Activated CD8-positive, alpha-beta memory T cell treated with anti-CD3 and anti-CD28 coated beads for 1 hour (primary cell): ENCODE measurements at places on chromosomes 3 and 15.

DNA sequence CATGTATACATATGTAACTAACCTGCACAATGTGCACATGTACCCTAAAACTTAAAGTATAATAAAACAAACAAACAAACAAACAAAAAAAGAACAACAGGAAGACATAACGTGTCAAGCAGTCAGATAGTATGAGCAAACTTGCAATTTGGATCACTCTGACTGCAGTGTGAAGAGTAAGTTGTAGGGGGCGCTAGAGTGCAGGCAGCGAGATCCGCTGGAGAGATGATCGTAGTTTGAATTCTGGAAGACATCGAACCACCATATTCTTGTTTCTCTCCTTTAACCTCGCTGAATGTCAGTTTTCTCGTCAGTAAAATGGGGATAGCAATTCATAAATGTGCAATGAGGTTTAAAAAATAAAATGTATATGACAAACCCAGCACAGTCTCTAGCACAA lies 165.2 kb upstream of the LMCD1 start:
- no peak for DNase-seq

DNA sequence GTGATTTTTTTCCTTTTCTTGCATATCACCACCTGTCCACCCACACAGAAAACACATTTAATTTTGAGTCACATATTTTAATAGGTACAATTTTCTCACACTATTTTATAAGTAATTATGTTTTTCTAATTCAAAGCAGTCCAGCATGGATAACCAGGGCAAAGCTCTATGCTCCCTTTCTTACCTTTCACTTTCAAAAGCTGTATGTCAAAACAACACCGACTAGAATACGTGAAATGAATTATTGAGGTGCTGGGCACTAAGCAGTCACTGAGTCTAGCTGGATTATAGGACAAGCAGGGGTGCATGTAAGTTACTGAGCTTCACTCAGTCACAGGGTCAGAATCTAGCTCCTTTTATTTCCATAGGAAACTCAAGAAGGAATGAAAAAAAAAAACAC lies 60.6 kb downstream of the LSAMP start:
- no peak for DNase-seq

DNA sequence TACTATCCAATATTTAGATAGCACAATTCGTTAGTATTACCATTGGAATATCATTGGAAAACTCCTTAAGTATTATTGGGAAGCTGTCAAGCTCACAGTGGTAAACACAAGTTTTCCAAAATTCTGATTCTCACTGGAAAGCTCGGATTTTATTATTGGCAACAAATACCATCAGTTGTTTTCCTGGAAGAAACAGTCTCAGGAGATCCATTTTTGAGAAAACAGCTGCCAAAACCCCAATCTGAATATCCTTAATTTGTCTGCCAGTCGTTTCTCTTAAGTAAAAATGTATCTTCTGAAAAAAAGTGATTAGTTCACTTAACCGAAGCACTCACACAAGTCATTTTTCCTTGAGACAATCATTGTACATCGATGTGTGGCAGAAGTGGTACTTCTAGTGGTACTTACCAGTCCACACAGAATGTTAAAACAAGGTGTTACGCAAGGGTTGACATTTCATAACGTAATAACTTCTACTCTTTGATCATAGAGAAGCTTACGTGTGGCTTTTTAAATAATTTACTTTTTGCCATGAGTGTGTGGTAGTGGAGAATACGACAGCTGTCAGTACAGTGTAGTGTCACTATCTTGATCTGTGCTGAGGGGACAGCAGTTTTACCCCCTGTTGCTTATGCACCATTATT lies 74.9 kb downstream of the FAM43A start:
- DNase-seq, result no peak

DNA sequence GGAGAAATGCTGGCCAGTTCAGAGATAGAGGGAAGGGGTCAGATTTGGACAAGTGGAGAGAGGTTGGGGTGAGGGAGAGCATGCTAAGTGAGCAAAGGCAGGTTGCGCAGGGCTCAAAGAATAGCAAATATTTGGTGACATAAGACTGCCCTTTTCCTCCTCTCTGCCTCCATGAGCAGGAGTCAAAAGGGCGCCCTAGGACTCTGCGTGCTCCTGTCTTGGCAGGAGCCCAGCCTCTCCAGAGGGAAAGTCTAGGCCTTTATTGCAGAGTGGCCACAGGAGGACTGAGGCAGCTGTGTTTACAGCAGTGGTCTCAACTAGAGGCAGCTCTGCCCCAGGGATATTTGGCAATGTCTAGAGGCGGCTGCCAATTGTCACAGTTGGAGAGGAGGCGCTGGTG lies 165.6 kb downstream of the FAM43A start:
- no peak for DNase-seq

- no peak for DNase-seq
Observed at GRCh38 chr3:177565981-177566380, 368.7 kb upstream of the TBL1XR1 start.

DNA sequence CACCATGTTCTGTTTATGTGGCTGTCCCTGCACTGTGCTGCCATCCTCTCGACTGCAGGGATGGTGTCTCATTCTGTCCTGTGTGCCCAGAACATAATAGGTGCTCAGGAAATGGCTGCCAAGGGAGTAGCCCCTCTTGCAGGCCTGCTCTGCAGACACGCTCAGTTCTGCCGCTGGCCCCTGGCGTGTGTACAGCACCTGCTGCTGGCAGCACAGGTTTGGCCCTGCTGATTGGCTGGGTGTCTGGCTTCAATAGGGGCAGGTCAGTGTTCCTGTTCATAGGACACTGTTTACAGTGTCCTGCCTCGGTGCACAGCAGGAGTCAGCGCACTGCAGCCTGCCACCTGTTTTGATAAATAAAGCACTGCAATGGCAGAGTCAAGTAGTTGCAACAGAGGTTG lies 146.9 kb downstream of the DNAJB8 start:
- no peak for DNase-seq

- DNase-seq, result no peak
Observed at GRCh38 chr3:151708868-151709267, 24.9 kb upstream of the AADACL2 start.

GRCh38 chr15:92813485-92813884 lies 86.6 kb upstream of the CHD2 start:
- DNase-seq, result no peak

- no peak for DNase-seq
Observed at GRCh38 chr15:82294061-82294690, 31.6 kb downstream of the SAXO2 start.

- DNase-seq, result no peak
Observed at GRCh38 chr3:21505711-21506460, 245.1 kb downstream of the ZNF385D start.

- DNase-seq, result no peak
Observed at GRCh38 chr3:17195192-17195611, 310.4 kb downstream of the PLCL2 start.

DNA sequence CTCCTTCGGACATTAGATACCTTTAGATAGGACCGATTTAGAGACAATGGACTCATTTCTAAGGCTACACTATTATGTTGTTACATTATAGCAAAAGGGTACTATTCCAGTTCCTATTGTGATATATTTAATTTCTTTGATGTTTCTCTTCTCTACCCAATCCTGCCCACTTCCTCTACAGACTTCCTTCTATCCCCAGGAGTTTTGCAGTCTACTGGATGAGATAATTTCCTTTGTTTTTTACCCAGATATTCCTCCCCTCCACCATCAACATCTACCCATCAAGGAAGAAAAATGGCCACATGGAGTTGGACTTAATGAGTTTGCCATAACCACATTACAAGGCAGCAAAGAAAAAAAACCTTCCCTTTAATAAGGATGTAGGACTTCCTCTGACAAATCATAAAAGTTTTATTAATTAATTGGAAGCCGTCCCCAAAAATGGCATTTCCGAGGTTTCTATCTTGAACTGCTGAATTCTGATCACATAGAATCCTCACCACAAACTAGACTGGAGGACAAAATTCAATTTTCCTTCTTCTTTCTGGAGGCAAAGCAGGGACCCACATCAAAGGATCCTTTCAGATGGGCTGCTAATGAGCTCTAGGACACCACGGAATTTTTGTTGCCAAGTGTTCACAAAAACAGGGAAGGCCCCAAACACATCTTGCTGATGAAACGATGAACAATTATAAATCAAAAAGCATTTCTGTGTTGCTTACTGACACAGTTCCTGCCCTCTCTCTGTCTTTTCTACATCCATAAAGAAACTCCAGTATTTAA lies 33.4 kb downstream of the FRMD4B start:
- no peak for DNase-seq

GRCh38 chr3:125440970-125441369 lies 65.8 kb upstream of the ZNF148 start:
- DNase-seq, result no peak

DNA sequence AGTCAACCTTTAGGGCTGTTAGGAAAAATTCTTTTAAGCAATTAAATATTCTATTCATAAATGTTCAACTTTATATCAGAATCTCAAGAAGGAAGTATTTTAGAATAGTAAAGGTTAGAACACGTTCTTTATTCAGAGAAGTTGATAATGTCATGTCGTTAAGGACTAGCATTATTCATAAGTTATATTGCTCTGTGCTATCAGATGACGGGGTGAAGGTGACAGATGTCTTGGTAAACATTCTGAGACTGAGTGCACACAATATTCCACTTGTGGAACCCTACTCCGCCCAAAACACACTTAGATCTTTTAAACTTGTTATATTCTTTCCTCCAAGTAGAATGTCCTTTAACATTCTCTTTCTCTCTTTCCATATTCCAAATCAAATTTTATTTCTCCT lies 7.9 kb downstream of the AP4E1 start:
- no peak for DNase-seq

DNA sequence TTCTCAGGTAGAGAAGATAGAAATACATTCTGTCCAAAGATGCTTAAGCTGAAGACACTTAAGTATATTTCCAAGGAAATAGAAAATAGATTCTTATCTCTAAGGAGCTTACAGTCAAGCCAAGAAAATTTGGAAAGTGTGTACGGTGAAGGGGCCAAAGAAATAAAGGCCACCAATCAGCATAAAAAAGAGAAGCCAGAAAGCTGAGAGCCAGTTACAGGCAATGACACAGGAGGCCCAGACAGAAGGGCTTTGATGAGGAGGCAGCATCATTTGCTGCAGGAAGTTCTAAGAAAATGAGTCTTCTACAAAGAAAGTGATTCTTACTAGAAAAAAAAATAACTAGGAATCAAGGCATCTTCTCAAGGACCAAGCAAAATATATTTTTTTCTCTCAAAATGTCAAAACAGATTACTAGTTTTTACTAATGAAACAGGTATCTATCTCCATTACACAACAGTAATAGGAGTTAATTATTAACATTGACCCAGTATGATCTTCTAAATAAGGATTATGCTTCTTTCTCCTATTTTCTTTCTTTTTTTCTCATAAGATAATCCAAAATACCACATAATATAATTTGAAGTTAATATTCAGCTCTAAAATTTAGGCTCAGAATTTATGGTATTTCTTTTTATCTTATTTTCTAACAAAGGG lies 82.1 kb upstream of the PHLDB2 start:
- no peak for DNase-seq

DNA sequence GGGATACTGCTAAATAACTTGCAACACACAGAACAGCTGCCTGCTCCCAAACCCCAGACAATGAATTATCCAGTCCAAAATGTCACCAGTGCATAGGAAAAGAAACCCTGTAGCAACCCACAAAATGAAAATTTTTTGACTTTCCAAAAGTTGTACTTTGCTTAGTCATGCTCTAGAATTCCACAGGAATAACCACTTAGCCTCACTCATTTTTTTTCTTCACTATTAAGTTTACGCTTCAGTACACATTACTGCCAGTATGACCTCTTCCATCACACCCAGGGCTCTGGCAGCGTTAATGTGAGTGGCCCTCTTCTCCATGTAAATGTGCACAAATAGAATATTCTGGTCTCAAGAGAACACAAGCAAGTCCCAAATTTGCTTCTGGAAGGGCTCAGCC lies 259.8 kb downstream of the MAGI1 start:
- DNase-seq, result no peak
